ENCODE measurements at places on chromosomes 5 and 9.

- DNase-seq, result peak; percentile 67
Measured at GRCh38 chr5:124655921-124656511, 90.4 kb downstream of the ZNF608 start.

- DNase-seq, result no peak
Measured at GRCh38 chr9:9299134-9299533, 1313.7 kb downstream of the PTPRD start.

DNA sequence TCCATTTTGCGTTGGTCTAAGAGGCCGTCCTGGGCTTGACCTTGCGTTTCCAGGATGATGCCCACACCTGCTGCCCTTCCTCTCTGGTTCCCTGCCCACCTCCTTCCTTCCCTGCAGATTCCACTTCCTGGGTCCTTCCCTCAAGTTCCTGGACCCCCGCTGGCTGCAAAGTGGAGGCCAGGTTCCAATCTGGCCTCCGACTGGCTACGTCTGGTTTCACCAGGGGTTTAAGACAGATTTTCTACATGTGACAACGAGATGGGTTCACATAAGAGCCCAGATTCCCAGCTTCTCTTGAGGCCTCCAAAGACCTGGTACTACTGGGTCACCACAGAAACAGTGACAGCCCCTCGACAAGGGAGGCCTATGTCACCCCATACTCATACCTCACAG, 2.1 kb downstream of the MGAT4B start:
- DNase-seq, result no peak

DNA sequence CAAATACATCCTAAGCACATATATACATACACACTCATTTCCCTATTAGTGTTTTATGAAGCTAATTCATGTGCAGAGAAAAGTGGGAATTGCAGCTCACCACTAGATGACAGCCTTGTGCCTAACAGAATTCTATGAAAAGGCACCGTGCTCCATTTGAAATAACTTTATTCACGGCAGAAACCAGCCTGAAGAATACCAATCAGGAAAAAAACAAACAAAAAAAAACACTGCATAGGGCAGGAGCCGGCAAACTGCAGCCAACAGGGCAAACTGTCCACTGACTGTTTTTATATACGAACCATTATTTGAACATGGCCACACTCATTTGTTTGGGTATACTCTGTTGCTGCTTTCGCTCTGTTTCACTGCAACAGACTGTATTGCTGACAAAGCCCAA, 33.6 kb downstream of the ERMP1 start:
- peak; percentile 31 for DNase-seq

DNA sequence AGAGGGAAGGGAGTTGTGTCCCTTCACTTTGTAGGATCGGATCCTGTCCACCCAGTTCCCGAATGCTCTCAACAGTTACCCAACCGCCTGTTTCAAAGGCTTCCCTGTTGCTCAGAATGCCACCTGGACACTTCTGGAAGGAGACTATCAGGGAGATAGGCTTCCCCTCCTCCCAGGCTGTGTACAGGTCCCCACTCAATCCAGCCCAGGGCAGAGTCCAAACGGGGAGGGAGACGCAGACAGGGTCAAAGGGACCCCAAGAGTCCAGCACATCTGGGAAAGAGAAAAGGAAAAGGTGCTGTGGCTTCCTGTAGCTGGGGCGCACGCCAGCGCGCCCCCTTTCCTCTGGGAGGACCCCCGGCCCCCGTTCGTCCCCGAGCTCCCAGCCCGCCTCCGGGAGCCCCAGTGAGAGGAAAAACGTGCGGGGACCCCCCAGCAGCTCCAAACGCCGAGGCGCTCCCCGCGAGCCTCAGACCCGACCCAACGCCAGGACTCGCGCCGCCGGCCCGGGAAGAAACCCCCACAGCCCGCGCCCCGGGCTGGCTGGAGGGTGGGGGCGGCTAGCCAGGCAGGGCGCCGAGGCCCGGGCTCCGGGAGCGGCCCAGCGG, 640 bp downstream of the SURF4 start:
- peak; percentile 84 for DNase-seq

DNA sequence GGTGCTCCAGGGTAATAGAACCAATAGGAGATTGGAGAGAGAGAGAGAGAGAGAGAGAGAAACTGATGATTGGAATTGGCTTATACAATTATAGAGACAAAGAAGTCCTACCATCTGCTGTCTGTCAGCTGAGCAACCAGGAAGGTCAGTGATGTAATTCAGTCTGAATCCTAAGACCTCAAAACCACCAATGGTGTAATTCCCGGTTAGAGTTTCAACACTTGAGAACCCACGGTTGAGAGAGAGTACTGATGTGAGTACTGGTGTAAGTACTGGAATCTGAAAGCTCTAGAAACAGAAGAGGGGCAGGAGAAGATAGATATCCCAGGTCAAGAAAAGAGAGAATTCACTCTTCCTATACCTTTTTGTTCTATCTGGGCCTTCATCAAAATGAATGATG, 775.8 kb downstream of the EFNA5 start:
- no peak for DNase-seq

GRCh38 chr9:85431339-85432102, 310.2 kb downstream of the AGTPBP1 start:
- no peak for DNase-seq

- no peak for DNase-seq
Measured at GRCh38 chr9:131867611-131868192, 127.8 kb upstream of the RAPGEF1 start.

GRCh38 chr5:58501778-58502417, 10.7 kb downstream of the GAPT start:
- DNase-seq, result peak; percentile 46

- no peak for DNase-seq
Measured at GRCh38 chr9:93864032-93864431, 91.1 kb downstream of the BARX1 start.

- peak; percentile 1 for DNase-seq
Measured at GRCh38 chr5:176407456-176408251, 8.7 kb downstream of the CLTB start.

DNA sequence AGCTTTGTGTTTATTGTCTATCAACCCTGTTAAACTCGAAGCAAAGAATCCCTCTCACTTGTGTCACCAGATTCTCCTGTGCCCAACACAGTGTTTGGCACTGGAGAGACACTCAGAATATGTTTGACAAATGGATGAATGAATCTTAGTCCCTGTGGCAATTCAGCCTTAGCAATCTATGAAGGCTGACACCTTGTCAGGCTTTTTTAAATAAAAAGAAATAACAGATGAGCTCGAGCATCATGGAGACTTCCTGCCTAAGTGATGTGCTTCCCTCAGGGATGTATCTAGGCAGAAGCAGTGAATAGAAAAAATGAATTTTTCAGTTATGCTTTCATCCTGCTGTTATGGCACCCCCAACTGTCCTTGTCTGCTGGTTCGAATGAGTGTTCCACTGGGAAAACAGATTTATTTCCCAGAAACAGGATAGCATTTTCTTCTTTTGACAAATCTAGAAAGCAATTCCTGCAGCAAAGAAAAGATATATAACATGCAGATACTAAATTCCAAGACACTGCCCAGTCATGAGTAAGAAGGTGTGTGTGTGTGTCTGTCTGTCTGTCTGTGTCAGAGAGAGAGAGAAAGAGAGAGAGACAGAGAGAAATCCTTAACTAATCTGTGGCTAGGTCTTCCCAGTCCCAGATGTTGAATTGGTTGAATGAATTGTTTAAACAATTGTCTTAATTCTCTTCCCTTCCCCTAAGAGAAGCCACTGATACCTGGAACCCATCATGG, 16.7 kb downstream of the MAMDC2 start:
- no peak for DNase-seq

DNA sequence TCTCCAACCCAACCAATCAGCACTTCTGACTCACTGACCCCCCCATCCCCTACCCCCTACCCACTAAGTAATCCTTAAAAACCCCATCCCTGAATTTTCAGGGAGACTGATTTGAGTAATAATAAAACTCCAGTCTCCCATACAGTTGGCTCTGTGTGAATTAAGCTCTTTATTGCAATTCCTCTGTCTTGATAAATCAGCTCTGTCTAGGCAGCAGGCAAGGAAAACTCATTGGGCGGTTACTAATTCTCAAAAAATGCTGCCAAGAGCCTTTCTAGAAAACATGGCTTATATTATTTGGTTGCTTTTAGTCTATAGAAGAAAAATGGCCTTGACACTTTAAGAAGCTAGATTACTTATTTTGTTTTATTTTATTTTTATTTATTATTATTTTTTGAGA, 131.7 kb downstream of the SUSD1 start:
- DNase-seq, result no peak
